ENCODE measurements at places on chromosomes 3 and 15.

GRCh38 chr15:66778314-66778665 is 76.3 kb downstream of the SMAD6 start:
- DNase-seq, result no peak

GRCh38 chr15:56892659-56893363 is 25.6 kb upstream of the TCF12 start:
- no peak for DNase-seq

GRCh38 chr3:126433105-126433430 is 38.4 kb downstream of the CFAP100 start:
- DNase-seq, result no peak

DNA sequence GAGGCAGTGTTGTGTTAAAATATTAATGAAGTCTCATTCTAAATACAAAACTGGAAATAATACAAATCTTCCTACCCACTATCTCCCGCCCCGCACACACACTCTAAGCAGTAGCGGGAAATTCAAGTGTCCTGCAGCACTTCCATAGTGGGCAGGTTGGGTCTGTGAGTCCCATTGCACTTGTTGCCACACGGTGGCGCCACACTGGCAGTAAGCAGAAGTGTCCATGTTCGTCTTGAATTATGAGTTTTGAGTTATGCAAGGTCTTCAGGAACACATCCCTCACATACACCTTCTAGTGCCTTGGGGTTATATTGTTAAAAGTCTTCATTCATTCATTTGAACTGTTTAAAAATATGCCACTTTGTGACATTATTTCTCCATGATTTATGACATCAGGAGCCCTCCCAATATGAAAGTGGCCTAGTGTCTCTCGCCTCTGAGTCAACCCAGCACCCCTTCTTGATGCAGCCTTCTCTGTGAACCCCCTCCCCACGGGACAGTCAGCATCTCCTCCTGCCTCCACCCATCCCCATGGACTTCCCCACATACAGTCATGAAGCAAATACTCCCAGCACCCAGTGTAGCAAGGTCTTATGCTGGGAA is 17.6 kb upstream of the CCDC174 start:
- DNase-seq, result no peak

- DNase-seq, result no peak
These were observed 572.7 kb downstream of the NLGN1 start for GRCh38 chr3:173970281-173970680.

GRCh38 chr3:174365796-174366195 is 493.3 kb upstream of the NAALADL2 start:
- no peak for DNase-seq

DNA sequence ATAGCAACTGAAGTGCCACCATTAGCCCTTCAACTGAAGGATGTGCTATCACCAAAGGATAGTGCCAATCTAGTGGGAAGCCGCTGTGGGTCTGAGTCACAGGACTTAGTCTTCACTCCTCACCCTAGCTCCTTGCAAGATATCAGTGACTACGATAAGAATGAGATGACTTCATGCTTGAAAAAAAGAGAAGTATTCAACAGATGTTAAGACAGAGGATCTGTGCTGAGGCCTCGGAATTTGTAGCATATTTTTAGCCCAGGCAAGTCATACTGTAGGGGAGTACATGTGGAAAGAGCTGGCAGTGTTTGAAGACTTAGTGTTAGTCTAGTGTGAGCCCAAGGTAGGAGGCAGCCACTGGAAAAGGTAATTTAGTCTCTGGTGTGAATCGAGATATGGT is 270.7 kb upstream of the LRTM1 start:
- DNase-seq, result no peak

DNA sequence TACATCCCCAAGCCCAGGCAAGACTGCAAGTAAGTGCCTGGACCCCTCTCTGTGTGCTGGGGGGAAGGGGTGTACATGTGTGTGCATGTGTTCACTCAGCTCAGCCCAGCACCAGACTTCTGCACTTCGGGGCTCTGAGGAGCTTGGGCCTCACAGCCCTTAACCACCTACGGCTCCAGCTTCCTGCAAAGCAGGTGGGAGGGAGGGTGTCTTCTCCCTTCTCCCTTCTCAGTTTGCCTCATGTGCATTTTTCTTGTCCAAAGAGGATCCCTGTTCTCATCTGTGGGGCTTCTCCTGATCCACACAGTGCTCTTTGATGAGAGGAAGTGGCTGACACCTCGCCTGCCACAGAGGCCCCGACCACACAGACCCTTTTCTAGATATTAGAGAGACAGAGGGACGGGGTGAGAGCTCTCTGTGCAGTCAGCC is 69.3 kb downstream of the MESD start:
- DNase-seq, result no peak

GRCh38 chr3:171248426-171249111 is 211.6 kb downstream of the TNIK start:
- no peak for DNase-seq

DNA sequence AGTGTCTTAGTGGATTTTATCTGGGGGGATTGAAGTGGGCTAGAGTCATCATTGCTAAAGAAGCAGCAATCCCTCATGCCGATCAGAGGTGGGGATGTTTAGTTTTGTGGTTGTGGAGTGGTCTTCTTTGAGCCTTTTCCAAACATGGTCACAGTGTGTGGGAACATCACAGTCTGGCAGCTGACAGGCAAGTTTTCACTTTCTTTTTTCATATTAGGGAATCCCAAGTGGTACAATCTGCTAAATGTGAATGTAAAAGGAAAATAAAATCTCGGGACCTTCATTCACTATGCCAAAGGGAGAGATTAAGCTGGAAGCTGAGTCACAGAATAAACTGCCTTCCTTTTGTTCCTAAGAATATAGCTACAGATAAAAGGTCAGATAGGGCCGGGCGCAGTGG is 10.4 kb upstream of the CX3CR1 start:
- no peak for DNase-seq

DNA sequence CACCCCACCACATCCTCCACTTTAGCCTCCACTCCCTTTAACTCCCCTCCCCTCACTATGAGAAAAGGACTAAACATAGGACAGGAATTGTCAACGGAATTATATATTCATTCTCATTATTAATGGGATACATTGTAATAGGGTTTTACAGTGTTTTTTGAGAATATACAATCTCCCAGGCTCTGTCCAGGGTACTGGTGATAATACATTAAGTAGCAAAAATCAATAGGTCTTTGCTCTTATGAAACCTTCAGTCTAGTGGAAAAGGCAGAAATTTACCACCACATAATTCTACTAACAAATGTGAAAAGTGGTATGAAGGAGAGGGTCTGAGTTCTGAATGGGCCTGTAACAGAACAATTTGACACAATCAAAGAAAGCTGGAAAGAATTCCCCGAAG is 28.2 kb upstream of the IGSF11 start:
- no peak for DNase-seq

- no peak for DNase-seq
These were observed 40.6 kb downstream of the ITPR1 start for GRCh38 chr3:4533489-4534443.

GRCh38 chr15:28786521-28786920 is 61.9 kb downstream of the GOLGA6L7 start:
- DNase-seq, result no peak

DNA sequence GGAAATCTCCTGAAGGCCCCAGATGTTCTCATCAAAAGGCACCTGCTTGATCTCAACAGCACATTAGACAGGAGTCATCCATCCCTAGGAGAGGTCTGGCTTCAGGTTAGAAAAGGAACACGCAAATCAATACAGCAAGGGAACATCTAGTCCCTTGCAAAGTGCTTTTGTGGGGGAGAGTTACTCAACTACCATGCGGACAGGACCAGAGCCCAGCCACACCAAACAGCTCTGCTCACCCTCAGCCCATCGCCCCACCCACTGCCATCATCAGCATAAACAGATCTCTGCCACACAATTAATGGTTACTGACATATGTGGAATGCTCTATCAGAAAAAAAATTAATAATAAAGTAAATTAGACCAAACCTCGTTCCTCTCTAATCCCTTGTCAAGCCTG is 85.6 kb downstream of the MYLK start:
- no peak for DNase-seq
